ENCODE measurements at places on chromosomes 2 and 18.

- DNase-seq: no peak
Observed at GRCh38 chr18:25237571-25238267, 114.2 kb downstream of the ZNF521 start.

DNA sequence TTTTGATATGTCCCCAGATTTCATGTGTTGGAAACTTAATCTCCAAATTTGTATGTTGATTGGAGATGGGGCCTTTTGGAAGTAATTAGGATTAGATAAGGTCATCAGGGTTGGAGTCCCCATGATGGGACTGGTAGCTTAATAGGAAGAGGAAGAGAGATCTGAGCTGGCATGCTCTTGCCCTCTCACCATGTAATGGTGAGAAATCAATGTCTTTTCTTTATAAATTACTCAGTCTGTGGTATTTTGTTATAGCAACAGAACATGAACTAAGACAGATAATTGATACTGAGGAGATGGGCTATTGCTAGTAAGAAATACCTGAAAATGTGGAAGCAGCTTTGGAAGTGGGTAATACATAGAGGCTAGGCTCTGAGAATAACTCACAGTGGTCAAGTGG lies 48.0 kb downstream of the CDC42EP3 start:
- no peak for DNase-seq

DNA sequence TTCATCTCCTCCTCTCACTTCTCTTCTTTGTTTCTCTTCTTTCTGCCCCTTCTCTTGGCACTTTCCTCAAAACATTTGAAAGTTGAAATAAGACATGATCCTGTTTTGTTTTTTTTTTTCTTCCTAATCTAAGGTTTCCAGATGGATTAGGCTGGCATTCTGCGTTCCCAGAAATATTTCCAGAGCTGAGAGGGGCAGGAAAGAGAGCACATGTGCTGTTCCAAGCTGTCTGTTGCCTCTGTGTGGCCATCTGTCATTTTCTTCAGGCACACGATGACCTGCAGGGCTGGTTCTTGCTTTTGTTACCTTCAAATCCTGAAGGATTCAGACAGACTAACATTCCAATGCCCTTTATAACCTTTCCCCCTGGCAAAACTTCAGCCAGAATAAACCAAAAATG lies 142.9 kb downstream of the RNF144A start:
- no peak for DNase-seq

DNA sequence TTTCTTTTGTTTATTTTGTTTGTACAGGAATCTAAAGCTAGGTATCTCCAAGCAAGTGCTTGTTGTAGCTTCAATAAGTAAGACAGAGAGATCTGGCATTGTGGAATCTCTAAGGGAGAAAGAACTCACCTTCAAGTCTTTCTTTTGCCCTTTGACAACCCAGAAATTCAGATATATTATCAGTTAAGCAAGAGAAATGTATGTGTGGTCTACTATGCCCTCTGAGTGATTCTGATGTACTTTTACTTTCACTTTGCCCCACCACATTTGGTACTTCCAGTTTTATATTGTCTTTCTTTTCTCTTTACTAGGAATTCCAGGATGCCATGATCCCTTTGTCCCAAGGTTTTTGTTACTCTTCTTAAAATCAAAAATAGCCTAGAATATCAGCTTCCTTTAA lies 259.6 kb upstream of the PIK3C3 start:
- DNase-seq: no peak
